NCI-H2171 treated with DMSO at 0.1 percent for 48 hours (cell line): ENCODE measurements at places on chromosomes 5 and 9.

- DNase-seq, result no peak
These were observed 226.5 kb upstream of the MAP3K1 start for GRCh38 chr5:56588636-56589480.

GRCh38 chr9:127185931-127186781 is 63.7 kb upstream of the ANGPTL2 start:
- no peak for DNase-seq

GRCh38 chr5:3351581-3352442 is 243.8 kb upstream of the IRX1 start:
- no peak for DNase-seq

- peak; percentile 96 for DNase-seq
These were observed 14.0 kb upstream of the TRIM14 start for GRCh38 chr9:98132806-98133631.

DNA sequence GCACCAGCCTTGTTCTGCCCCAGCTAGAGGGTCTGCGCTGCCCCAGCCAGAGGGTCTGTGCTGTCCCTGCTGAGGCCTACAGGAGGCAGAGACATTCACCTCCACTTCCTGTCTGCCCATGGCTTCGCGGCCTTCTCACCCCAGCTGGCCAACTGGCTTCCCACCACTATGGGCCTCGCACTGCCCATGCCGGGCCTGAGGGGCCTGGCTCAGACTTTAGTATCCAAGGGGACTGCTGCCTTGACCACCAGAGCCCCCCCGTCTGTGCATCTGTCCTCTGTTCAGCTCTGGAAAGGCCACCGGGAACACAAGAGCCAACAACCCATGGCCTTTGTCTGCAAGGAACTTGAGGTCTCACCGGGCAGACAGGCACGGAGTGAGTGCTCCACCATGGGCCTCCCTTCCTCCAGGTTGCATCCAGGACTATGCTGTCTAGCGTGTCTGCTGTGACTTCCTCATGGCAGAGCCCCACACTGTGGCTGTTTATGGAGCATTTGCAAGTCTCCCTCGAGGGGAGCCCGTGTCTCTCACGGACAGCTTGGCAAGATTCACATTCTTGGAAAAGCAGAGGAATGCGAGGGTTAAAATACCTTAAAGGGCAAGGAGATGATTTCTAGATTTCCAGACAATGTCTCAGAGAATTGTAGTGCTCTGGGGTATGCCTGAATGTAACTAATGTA is 1.7 kb downstream of the DCANP1 start:
- no peak for DNase-seq
